CD4-positive, CD25-positive, alpha-beta regulatory T cell (primary cell): ENCODE measurements at places on chromosomes 4 and X.

DNA sequence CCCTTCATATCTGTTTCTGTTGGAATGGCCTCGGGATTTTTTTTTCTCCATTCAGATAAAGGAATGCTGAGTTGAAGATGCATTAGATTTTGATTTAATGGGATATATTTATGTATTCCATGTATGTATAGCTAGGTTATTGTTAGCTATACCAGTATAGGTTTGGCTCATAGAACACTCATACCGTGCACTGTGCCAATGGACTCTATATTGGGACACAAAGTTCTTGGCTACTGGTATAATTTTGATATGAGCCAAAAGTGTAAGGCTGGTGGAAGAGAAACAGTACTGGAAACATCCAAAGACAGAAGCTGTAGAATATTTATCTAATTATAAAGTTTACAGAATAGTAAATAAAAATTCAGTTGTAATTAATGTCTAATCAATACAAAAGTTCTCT, 1912.1 kb downstream of the STIM2 start:
- no peak for DNase-seq
- H3K27me3 ChIP-seq: no peaks in the 10 kb centered on the region
- H3K27ac ChIP-seq: no peak overlapping the region
- no peak overlapping the region for H3K4me3 ChIP-seq
- no peaks in the 10 kb centered on the region for H3K4me1 ChIP-seq
- H3K36me3 ChIP-seq: no peaks in the 10 kb centered on the region

DNA sequence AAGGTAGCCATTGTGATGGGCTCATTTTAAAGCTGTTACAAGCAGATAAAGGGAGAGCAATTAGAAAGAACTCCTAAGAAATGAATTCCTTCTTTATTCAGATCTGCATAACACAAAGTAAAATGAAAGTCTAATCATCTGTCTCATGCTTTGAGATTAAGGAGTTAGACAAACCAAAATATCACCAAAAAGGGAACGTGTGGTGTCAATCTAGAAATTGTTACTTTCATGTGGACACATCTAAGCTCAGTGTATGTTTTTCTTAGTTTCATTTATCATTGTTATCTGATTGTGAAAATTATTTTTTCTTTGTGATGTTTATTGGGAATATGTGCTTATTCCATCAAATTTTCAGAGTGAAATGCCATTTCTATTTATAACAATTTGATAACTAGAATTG, 80.3 kb downstream of the BANK1 start:
- no peaks in the 10 kb centered on the region for H3K36me3 ChIP-seq
- DNase-seq: no peak
- H3K4me1 ChIP-seq: no peaks in the 10 kb centered on the region
- H3K27me3 ChIP-seq: no peaks in the 10 kb centered on the region
- no peak overlapping the region for H3K27ac ChIP-seq
- H3K4me3 ChIP-seq: no peak overlapping the region

DNA sequence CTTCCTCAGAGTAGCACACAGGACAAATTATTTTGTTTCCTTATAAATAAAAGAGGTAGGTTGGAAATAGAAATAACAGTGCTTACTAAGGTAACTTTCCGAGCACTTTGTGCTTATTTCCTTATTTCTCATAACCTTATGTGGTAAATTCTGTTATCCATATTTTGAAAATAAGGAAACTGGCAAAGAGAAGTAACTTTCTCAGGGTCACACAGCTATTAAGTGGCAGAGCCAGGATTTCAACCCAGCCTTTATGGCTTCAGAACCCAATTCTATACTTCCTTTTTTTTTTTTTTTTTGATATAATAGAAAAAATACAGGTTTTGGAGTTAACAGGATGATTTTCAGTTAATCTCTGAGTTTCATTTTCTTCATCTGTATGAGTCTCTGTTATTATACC, 3.3 kb downstream of the UTP3 start:
- peaks cover 23% of the 10 kb centered on the region for H3K4me1 ChIP-seq
- H3K36me3 ChIP-seq: no peaks in the 10 kb centered on the region
- H3K27me3 ChIP-seq: no peaks in the 10 kb centered on the region
- H3K27ac ChIP-seq: no peak overlapping the region
- H3K4me3 ChIP-seq: no peak overlapping the region

- no peaks in the 10 kb centered on the region for H3K27me3 ChIP-seq
- H3K36me3 ChIP-seq: no peaks in the 10 kb centered on the region
- H3K4me1 ChIP-seq: no peaks in the 10 kb centered on the region
- no peak overlapping the region for H3K4me3 ChIP-seq
- H3K27ac ChIP-seq: no peak overlapping the region
Measured at GRCh38 chr4:3362431-3363287, 69.8 kb downstream of the RGS12 start.
